ENCODE measurements at places on chromosomes 5 and 9.

DNA sequence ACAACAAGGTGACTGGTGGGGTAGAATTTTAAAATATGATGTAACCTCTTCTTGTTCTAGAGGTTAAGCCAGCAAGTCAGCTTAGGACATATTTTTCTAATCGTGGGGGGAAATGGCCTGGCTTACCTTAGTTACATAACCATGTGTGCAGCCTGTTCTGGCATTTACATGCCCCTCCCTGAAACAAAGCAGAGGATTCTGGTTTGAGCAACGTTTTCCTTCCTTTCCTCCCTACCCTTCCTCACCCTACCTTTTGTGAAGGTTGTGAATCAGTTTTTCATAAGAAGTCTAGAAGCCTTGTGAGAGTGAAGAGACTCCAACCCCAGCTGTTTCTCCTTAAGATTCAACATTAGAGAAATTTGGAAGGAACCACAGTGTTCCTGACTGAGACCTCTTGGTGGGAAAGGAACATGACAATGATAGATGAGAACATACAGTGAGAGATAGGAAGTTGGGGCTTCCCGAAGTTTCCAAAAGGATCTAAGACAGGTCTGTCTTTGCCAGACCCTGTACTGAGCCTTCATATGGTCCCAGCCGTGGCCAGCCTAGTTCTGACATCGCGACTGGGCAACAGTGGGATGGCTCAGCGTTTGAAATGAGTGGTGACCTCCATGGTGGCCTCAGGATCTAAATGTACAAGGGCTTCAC lies 365.2 kb downstream of the SPATA31D1 start:
- H3K27ac ChIP-seq: no peak overlapping the region
- no peaks in the 10 kb centered on the region for H3K27me3 ChIP-seq
- H3K36me3 ChIP-seq: no peaks in the 10 kb centered on the region
- H3K4me3 ChIP-seq: no peak overlapping the region

DNA sequence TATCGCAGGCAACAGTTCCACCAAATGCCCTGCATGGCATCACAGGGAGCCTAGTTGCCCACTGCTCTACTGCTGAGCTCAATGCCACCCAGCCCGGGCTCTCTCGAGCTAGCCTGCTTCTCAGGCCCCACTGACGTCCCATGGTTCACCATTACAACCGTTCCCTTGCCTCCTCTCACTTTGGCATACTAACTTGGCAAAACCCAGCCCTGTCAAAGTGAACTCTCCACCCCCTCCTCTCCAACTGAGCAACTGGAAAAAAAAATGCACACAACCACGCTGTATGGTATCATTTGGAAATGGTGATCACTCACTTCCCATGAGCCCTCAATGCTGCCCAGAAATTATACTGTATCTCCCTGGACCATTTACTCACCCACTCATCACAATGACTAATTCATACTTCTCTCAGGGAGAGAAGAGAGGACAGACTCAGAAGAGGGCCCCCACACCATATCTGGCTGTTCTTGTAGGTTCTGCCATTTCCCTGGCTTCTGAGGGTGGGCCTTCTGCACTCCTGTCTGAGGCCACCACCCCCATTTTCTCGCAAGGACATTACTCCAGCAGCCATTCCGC lies 51.4 kb upstream of the RARS1 start:
- no peaks in the 10 kb centered on the region for H3K4me1 ChIP-seq
- no peaks in the 10 kb centered on the region for H3K36me3 ChIP-seq
- no peak overlapping the region for H3K4me3 ChIP-seq
- no peaks in the 10 kb centered on the region for H3K27me3 ChIP-seq
- no peak for DNase-seq

- no peak overlapping the region for H3K4me3 ChIP-seq
- no peaks in the 10 kb centered on the region for H3K4me1 ChIP-seq
- DNase-seq: no peak
- no peaks in the 10 kb centered on the region for H3K36me3 ChIP-seq
- H3K27ac ChIP-seq: no peak overlapping the region
These were observed 47.1 kb downstream of the SEMA5A start for GRCh38 chr5:9498541-9499497.

DNA sequence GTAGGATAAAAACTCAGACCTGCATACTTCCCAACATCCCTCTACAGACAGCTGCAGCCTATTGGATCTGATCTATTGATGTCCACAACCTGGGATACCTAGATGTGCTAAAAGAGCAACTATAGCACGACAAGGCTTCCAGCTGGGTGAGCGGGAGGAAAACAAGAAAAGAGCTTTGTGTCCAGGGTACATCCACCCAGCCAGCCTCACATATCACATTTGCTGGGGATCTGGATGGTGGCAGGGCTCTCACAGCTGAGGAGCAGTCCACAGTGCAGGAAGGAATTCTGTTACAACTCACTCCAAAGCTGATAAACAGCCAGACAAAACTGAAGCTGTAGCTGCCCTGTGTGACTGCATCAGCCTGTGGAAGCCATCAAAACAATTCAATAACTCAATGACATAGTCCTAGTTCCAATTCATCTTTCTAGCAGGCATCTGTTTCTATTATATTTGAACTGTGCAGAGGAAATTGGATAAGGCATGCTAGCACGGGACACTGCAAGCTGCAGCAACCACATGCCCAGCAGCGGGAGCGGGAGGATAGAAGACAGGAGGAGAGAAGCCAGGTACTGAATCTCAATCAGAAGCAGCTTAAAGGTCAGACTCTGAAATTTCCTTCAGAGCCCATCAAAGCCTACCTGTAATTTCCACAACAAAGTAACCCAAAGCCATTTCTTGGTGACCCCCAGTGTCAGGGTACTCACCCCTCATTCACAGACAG lies 45.0 kb downstream of the MED10 start:
- H3K4me3 ChIP-seq: no peak overlapping the region
- no peaks in the 10 kb centered on the region for H3K27me3 ChIP-seq
- DNase-seq: no peak
- H3K4me1 ChIP-seq: no peaks in the 10 kb centered on the region
- no peak overlapping the region for H3K27ac ChIP-seq
- peaks cover 7% of the 10 kb centered on the region for H3K36me3 ChIP-seq

DNA sequence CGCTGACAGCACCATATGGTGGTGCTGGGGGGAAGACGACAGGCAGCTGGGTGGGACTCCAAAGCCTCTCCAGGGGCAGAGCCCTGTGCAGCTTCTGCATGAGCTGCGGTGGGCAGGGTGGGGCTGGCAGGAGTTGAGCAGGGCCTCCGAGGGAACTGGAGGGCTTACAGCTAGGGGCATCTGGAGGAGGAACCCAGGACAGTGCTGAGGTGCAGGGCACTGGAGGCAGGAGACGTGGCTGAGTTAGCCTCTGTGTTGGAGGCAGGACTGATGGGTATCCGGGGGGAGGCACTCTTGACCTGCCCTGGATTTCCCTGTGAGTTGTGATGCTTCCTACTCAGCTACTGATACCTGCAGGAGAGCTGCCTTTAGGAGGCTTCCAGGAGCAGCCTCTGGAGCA lies 45.0 kb downstream of the TENT4A start:
- no peak overlapping the region for H3K27ac ChIP-seq
- H3K4me1 ChIP-seq: no peaks in the 10 kb centered on the region
- DNase-seq: no peak
- no peaks in the 10 kb centered on the region for H3K27me3 ChIP-seq

- H3K27me3 ChIP-seq: no peaks in the 10 kb centered on the region
- peaks cover 12% of the 10 kb centered on the region for H3K4me1 ChIP-seq
- H3K27ac ChIP-seq: peak overlapping the region; percentile 56
- H3K4me3 ChIP-seq: no peak overlapping the region
These were observed 46.4 kb downstream of the RBM27 start for GRCh38 chr5:146249801-146250200.

DNA sequence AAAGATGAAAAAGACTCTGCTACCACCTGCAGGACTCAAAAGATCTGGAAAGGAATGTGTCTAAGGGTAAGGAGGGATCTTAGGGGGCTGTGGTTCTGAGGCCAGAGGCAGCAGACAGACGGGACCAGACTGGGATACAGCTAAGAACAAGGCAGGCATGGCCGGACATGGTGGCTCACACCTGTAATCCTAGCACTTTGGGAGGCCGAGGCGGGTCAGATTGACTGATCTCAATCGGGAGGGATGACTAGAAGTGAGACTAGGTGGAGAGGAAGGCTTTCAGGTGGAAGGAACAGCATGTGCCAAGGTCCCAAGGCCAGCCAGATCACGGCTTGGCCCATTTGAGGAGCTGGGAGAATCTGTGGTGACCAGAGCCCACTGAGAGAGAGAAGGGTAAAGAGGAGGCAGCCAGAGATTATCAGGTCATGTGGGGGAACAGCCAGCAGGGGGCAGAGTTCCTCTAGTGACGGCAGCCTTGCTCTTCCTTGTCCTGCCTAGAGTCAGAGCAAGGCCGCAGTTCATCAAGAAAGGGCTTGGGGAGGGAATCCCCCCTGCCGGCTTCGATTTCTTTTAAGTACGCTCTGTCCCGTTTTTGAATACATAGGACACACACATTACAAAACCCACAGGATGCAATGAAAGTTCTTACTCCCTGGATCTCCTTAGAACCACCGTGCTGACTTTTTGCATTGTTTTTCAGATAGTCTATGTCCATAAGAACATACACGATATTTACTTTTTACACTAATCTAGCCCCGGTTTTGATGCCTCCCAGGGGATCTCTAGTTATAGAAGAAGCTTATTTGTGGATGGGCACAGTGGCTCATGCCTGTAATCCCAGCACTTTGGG lies 2.6 kb upstream of the OLFML2A start:
- H3K36me3 ChIP-seq: peaks cover 6% of the 10 kb centered on the region
- peak overlapping the region; percentile 56 for H3K27ac ChIP-seq
- peak overlapping the region; percentile 28 for H3K4me3 ChIP-seq
- peaks cover 25% of the 10 kb centered on the region for H3K27me3 ChIP-seq

GRCh38 chr9:21239911-21240310 lies at the start of gene IFNA14:
TSS of gene IFNA14 (minus strand) at chr9:21240005. CDS start at chr9:21239935, 70 bp downstream.
- peaks cover 6% of the 10 kb centered on the region for H3K27me3 ChIP-seq
- no peaks in the 10 kb centered on the region for H3K36me3 ChIP-seq
- H3K27ac ChIP-seq: no peak within 1 kb of the TSS
- peaks cover 6% of the 10 kb centered on the region for H3K4me1 ChIP-seq
- H3K4me3 ChIP-seq: no peak within 1 kb of the TSS

- no peak for DNase-seq
- H3K27ac ChIP-seq: no peak overlapping the region
- H3K27me3 ChIP-seq: no peaks in the 10 kb centered on the region
These were observed 14.9 kb upstream of the LRRTM2 start for GRCh38 chr5:138889994-138890393.

GRCh38 chr5:15529013-15529412 lies 29.0 kb downstream of the FBXL7 start:
- no peaks in the 10 kb centered on the region for H3K4me1 ChIP-seq
- DNase-seq: no peak
- H3K4me3 ChIP-seq: no peak overlapping the region
- no peaks in the 10 kb centered on the region for H3K36me3 ChIP-seq
- no peaks in the 10 kb centered on the region for H3K27me3 ChIP-seq

DNA sequence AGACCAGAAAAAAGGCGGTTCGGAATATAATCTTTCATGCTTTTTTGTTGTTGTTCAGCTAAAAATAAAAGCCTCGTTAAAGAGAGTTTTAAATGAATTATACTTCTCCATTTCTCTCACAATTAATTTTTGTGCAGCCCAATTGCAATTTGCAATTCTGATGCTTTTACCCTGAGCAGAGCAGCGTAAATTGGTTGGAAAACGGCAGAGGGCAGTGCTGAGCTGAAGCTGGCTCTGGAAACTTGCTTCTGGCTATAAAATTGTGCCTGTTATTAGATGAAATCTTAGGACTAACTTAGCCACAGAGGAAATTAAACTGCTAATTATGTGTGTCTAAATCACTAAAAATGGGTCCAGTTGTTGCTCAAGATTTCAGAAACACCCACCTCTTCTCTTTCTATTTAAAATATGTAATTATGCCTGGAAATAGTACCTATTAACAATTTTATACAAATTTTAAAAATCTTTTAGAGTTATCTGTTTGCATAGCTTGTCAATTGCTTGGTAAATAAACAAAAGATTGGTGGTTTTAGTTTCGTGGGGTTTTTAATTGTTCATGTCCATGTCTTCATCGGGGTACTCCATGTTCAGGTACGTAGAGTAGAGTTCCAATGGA lies 441.8 kb upstream of the TLE4 start:
- no peak overlapping the region for H3K4me3 ChIP-seq
- H3K27me3 ChIP-seq: peaks cover 3% of the 10 kb centered on the region
- H3K36me3 ChIP-seq: no peaks in the 10 kb centered on the region
- peaks cover 4% of the 10 kb centered on the region for H3K4me1 ChIP-seq

- H3K36me3 ChIP-seq: no peaks in the 10 kb centered on the region
- no peak for DNase-seq
- no peak overlapping the region for H3K27ac ChIP-seq
- H3K4me1 ChIP-seq: no peaks in the 10 kb centered on the region
These were observed 193.1 kb downstream of the SLC12A2 start for GRCh38 chr5:128276537-128277216.

DNA sequence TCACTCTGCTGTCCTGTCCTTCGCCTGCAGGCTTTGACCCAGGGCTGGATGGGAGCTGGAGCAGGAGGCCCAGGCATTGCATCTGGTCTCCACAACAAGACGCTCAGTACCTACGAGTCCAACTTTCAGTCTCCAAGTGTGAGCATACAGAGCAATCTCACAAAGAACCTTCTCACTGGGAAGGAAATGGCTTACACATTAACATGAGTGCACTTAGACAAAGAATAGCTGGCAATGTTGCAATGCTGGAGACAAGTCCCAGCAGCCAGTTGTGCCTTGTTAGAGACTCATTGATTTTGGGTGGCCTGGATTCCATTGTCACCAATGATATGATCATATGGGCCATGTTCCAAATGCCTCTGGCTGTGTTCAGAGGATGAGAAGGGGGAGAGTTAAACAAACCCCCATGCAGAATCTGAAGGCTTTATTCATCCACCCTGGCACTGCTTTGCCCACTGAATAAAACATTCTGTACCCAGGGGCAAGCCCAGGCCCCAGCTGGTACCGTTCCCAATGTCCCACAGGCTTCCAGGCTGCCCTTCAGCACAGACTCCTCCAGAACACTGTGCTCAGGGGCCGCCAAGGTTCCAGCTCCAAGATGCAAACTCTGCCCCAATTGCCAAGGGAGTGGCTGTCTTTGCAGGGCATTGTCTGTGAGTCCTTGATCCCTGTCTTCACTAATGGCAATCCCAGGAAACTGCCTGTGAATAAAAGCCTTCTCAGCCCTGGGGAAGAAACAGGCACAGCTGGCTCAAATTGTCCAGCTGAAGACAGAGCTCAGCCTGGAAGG lies 185.5 kb downstream of the HSD17B3 start:
- no peak for DNase-seq
- H3K4me3 ChIP-seq: no peak overlapping the region
- no peaks in the 10 kb centered on the region for H3K36me3 ChIP-seq
- H3K4me1 ChIP-seq: no peaks in the 10 kb centered on the region
- H3K27ac ChIP-seq: no peak overlapping the region

- H3K27me3 ChIP-seq: peaks cover 15% of the 10 kb centered on the region
- H3K36me3 ChIP-seq: no peaks in the 10 kb centered on the region
- no peak overlapping the region for H3K4me3 ChIP-seq
- no peak overlapping the region for H3K27ac ChIP-seq
- DNase-seq: no peak
These were observed 69.3 kb downstream of the TRIM36 start for GRCh38 chr5:115100319-115100955.

- H3K27ac ChIP-seq: no peak overlapping the region
- H3K27me3 ChIP-seq: peaks cover 28% of the 10 kb centered on the region
- no peak for DNase-seq
- H3K4me3 ChIP-seq: no peak overlapping the region
- no peaks in the 10 kb centered on the region for H3K36me3 ChIP-seq
- H3K4me1 ChIP-seq: no peaks in the 10 kb centered on the region
These were observed 38.4 kb downstream of the EXOC3 start for GRCh38 chr5:481347-481746.

GRCh38 chr9:110048403-110048975 lies 159.5 kb downstream of the C9orf152 start:
- H3K4me1 ChIP-seq: peaks cover 54% of the 10 kb centered on the region
- H3K27ac ChIP-seq: peak overlapping the region; percentile 91
- H3K36me3 ChIP-seq: peaks cover 42% of the 10 kb centered on the region
- no peaks in the 10 kb centered on the region for H3K27me3 ChIP-seq

GRCh38 chr9:7185612-7186011 lies 427.8 kb downstream of the KDM4C start:
- DNase-seq: no peak
- H3K36me3 ChIP-seq: peaks cover 46% of the 10 kb centered on the region
- H3K27me3 ChIP-seq: no peaks in the 10 kb centered on the region

All from activated B cell treated with CpG ODN at 0.5 μM for 24 hours (primary cell).